Activated naive CD8-positive, alpha-beta T cell treated with anti-CD3 and anti-CD28 coated beads, Interleukin-2, amount 50 U/mL, for 24 hours (primary cell): ENCODE measurements at places on chromosomes 3 and 15.

DNA sequence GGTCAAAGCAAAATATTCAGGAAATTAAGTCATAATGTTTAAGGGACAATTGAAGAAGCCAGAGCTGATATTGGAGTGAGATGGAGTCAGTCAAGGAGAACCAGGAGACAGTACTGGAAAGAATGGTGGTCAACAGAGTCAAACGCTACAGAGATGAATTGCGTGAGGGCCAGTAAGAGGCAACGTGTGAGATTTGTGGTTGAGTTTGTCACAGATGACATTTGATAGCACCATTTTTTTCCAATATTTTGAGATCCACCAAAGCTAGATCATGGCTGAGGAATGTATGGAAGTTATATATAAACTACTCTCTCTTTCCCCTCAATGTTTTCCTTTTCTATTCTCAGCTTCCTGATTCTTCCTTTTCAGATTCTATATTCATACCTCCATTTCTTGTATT lies 375.1 kb upstream of the ROBO2 start:
- DNase-seq = no peak

DNA sequence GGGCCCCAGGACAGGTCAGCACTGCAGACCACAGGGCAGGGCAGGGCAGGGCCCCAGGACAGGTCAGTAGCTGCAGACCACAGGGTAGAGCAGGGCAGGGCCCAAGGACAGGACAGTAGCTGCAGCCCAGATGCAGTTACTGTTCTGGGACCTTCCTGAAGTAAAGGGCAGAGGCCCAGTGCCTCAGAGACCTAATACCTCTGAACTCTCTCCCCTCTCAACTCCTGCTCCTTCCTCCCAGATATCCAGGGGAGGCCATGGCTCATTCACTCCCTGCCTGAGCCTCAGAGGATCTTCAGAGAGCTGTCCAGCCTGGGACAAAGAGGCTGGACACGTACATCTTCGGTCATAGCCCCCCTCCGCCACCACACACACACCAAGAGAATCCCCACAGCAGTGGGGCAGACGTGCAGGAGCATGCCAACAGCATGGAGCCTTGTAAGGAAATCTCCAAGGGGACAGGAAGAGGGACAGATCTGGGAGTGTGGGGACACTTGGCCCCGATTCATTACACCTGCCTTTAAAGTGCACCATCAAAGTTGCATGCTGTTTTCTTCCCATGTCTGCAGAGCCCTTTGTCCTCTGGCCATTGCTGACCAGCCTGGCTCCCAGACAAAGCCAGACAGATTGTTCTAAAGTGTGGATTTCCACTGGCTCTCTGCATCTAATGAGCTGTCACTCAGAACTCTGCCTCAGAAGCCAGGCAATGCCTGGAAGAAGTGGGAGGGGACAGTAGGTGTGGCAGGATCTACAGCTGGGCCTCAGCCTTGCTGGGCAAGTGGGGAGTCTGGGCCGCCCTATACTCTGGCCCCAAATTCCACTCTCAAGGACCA lies 24.2 kb upstream of the BUB1B start:
- DNase-seq = no peak

DNA sequence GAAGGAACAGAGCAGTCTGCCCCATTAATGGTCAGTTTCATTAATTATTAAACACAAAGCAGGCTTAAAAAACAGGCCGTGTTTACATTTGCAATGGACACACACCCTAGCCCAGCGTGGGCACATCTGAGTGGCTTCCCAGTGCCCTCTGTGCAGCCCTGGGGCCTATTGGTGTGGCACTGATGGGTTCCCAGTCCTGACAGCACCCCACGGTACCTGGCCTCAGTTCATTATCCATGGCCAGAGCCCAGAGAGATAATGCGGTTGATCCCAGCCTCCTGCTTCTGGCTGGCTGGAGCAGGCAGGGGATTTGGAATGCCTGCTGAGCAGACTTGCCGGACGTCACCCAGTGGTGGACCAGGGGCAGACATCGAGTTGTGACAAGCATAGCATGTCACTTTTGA lies 110.5 kb upstream of the ABHD17C start:
- DNase-seq = no peak

DNA sequence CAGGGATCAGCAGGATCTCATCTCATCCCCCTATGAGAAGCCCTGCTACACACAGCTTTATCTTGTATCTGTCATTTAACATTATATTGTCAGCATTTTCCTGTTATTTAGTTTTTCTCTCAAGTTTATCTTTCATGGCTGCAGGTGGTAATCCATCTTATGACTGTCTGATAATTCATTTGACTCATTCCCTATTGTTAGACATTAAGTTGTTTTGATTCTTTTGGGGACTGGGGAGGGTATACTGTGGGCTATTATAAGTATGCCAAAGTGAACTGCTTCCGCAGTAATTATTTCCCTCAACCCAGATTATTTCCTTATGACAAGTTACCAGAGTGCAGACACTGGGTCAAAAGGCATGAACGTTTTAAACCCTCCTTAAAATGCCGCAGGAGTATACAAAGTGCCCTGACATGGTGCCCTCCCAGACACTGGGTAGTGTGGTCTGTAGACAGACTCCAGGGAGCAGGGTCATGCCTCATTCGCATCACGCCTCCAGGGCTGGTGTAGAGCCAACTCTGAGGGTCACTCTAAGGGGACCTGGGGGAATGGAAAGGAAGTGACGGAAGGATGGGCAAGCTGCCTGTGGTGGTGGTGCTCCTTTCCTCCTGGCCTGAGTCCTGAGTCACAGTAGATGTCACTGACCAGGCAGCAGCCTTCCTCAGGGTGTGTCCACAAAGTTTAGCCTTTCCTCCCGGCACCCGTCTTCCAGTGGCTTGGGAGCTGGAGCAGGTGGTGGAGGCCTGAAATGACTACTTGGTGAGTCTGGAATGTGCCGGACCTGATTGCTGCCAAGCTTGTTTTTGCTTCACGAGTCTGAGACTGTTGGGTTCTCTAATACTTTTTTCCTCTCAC lies 11.6 kb downstream of the GPR160 start:
- no peak for DNase-seq

DNA sequence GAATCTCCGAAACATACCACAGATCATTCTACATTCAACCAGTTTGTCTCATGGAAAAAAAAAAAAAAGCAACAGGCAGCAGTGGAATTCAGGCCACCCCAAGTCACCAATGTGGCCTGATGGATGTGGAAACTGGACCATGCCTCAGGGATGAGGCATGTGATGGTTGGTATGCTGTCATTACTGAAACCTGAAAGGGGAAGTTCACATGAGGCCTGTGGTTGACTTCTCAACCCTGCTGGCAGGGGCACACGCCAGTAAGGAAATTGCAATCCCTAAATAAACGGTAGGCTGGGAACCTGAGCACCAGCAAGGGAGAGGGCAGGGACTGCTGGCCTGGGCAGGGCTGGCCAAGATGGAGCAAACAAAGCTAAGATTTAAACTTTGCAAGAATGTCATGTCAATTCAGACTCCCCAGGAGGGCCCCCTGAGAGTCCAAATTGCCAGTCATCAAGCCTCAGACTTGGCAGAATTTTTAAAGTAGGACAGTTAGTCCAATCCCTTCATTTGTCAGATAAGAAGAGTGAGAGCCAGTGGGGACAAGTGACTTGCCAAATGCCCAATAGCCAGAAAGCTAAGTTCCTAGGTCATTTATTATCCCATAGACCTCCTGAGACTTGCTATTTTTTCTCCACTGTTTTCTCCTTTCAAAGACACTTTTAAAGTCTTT lies 310.4 kb downstream of the ERC2 start:
- DNase-seq = no peak

GRCh38 chr3:133381346-133382109 lies 18.3 kb upstream of the BFSP2 start:
- DNase-seq = no peak

- peak; percentile 56 for DNase-seq
Observed at GRCh38 chr3:65963787-65964677, 74.7 kb downstream of the MAGI1 start.

DNA sequence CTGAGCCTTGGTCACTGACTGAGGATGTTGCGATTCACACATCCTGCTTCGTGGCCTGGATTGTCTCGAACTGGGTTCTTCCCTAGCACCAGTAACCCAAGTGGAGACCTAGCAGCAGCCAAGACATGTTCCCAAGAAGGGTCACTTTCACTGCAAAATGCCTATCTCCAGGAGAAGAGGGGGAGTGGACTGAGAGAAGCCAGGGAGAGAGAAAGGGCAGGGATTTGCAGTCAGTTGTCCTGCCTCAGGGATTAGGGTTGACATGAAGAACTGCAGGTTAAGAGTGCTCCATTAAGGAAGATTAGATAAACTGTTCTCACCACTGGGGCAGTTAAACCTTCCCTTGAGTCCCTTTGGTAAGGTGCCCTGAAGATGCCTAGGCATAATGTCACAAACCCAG lies 5.7 kb upstream of the CD276 start:
- DNase-seq = no peak

DNA sequence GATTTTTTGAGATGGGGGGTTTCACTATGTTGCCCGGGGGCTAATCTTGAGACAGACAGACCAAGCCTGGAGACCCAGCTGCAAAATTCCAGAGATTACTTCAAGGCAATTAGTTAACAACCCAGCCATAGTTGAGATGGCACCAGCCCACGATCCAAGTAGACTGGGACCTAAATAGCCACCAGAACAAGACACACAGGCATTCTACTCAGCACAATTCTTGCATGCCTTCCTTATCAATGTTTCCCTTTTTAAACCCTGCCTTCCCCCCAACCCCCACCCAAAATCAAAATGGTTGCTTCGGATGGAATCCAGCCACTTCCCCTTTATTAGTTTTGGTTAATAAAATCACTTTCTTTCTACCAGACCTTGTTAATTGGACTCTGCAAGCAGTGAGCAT lies 28.6 kb downstream of the FAM240A start:
- no peak for DNase-seq

DNA sequence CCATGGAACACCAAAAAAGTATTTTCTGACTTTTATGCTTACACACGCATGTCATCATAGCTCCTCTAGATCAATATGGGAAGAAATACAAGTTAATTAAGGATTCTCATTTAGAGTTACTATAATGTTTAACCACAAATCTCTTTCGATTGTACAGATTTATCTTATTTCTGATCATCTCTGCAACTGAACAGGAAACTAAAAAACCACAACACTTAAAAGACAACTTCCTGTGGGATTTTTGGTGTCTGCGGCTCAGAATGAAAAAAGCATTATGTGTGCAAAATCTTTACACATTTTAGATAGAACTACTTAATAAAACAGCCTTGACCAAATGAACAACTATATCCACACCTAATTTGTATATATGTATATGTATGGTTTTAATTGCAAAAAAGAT lies 3.0 kb upstream of the TJP1 start:
- DNase-seq = no peak

- no peak for DNase-seq
Observed at GRCh38 chr15:26972636-26973035, 1.7 kb downstream of the GABRG3 start.

DNA sequence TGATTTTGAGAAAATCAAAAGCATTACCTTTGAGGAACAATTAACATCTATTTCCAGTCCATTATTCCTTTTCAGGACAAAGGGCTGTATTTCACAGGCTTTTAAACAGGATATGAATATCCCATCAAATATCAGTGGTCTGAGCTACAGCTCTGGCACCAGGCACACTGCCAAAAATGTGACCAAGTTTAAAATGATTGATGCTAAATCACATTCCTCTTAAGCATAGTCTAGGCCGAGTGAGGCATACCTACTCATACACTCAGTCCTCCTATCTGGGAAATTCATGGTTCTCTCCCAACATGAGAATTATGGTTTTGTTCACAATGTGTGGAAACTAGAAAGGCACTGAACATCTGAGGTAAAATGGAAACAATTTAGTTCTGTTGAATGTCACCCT lies 683.5 kb downstream of the TUSC7 start:
- no peak for DNase-seq

- DNase-seq = no peak
Observed at GRCh38 chr3:170180079-170180907, 1.2 kb downstream of the PHC3 start.

DNA sequence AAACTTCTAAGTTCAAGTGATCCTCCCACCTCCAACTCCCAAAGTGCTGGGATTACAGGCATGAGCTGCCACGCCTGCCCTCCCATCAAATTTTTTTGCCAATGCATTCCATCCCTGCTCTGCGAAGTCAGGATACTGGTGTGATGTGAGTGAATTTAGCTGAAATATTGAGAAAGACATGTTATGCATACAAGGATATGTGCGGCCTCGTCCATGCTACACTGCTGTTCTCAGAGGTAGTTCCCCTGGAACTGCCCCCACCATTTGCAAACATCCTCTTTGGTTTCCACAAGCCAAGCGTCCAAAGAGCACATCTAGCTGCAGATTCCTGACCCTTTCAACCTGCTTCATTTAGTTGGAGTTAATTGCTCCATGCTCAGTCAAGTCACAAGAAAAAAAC lies 36.5 kb upstream of the BCL2A1 start:
- DNase-seq = no peak

- DNase-seq = no peak
Observed at GRCh38 chr3:136535906-136536305, 216.3 kb downstream of the STAG1 start.

DNA sequence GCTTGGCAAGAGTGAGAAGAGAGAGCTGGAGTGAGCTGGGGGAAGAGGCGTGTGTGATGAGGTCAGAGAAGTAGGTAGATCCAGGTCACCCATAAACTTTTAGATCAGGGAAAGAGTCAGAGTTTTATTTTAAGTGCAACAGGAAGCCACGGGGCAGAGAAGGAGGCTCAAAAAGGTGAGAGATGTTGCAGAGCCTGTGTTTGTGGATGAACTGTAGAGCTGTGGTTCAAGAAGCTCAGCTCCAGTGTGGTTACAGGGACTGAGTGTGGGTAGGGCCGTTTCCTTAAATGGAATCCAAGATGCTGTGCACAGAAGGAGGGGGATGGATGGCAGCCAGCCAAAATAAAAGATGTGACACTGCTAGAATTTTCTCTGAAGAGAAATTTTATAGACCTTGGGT lies 337.2 kb downstream of the SATB1 start:
- peak; percentile 8 for DNase-seq

GRCh38 chr3:52897130-52898122 lies at the start of gene STIMATE:
STIMATE (minus strand) TSS chr3:52897548; CDS start chr3:52897450, 98 bp downstream.
- DNase-seq = peak; percentile 85

DNA sequence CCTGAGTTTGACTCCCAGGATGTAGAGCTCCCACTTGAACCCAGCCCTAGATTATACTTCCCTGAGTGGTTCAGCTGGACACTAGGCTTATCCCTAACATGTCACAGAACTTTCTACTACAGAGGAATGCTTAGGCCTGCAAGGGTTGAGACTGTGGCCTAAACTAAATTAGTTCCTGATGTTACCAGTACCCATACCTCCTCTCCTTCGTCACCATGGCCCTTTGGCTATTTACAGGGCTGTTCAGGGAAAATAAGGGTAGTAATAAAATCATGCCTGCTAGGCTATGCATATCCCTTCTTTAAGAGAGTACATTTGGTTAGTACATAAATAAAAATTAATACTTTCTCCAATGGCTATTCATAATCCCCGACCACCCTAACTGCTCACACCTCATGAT lies 356.4 kb upstream of the RASGRP1 start:
- DNase-seq = no peak

- DNase-seq = no peak
Observed at GRCh38 chr3:21517184-21517583, 233.8 kb downstream of the ZNF385D start.

DNA sequence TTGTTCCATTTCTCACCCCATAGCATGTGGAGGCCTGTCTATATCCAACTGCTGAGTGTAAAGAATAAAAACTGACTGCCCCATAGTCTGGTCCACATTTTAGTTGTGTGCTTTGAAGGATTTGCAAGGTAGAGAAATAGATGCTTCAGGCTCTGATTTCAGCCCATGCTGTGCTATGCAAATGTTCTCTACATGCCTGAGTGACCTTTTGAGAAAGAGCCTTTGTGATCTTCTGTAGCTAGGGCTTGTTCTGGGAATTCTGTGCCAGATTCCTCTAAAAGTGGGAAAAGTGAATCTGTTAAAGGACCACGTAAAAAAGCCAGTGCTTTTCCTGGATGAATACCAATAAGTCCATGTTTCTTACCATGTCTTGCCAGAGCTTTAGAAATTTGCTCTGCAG lies 5.2 kb downstream of the KCTD6 start:
- DNase-seq = no peak
